ENCODE measurements at places on chromosomes 11 and 22.
A peak's percentile ranks its signal among the peaks of the same experiment; 100 is the strongest.

- DNase-seq: peak; percentile 39
Measured at GRCh38 chr11:108733479-108734116, 68.7 kb downstream of the DDX10 start.

- DNase-seq: no peak
Measured at GRCh38 chr22:47379037-47379436, 616.6 kb downstream of the TBC1D22A start.

GRCh38 chr11:121383716-121384115, 68.4 kb upstream of the SORL1 start:
- DNase-seq: no peak

DNA sequence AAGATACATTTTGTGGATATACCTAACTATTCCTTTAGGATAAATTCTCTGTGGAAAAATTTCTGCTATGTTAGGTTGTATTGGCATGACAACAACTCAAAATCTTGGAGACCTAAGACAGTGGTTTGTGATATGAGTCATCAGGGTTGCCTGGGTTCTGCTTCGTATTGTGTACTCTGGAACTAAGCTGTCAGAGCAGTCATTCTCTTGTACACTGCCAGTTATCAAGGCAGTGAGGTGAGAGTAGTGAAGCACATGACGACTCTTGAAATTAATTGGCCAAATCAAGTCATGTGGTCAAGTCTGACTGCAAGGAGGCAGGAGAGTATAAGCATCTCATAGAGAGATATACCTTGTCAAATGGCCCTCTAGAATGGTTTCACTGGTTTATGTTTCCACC, 104.4 kb downstream of the FANCF start:
- peak; percentile 47 for DNase-seq

DNA sequence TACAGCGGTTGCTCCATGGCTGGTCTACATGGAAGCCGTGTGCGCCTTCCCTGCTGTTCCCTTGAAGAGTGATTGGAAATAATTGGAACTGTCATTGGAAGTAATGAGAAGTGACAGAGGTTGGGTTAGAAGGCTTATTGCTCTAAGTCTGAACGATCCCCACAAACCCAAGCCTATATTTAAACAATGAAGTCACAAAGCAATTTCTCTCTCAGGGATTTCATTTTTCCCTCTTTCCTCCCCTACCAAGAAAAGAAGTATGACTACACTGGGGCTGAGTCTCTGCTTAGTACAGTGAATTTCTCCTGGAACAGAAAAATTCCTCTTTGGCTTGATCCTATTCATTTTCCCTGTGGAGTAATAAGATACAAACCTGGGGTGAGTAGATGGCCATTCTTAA, 7.8 kb downstream of the CLMP start:
- DNase-seq: no peak

DNA sequence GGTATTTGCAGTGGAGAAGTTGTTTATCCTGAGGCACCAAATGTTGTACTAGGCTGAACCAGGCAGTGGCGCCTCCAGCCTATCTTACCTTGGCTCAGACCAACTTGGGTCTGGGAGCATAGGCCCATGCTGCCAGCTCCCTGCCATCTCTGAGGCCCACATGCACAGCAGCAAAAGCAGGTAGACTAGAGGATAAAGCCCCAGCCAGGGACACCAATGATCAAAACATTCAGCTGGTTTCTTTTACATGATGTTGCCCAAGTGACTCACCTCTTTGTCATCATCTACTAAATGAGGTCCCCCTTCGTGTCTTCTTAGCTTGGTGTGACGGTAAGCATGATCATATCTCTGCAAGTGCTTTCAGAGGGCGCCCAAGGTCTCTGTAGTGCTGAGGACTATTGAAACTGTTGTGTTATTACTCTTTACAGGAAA, 112.1 kb upstream of the DRD2 start:
- DNase-seq: no peak

DNA sequence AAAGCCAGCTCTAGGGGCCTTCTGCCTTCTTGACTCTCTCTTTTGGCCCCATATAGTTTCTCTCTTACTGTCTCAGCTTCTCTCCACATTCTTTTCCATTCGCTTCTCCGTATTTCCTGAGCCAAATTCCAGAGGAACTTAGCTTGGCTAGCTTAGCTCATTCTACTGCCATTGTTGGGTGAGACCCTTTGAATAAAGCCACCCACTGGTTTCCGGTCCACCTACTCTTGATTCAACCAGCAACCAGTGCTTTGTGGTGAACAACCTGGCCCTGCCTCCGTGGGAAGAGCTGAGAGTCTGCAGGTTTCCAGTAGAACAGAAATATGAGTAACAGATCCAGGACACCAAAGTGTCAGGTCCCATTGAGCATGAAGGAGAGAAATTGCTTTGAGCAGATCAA, 81.3 kb upstream of the ARHGAP20 start:
- DNase-seq: no peak

- DNase-seq: no peak
Measured at GRCh38 chr22:19037282-19038163, 84.7 kb downstream of the DGCR2 start.
